Kidney capillary endothelial cell (primary cell): ENCODE measurements at places on chromosomes 7 and 10.

GRCh38 chr7:93926800-93927199 lies 5.3 kb downstream of the GNG11 start:
- DNase-seq, result no peak

GRCh38 chr10:20797290-20797689 lies 99.8 kb downstream of the NEBL start:
- no peak for DNase-seq

DNA sequence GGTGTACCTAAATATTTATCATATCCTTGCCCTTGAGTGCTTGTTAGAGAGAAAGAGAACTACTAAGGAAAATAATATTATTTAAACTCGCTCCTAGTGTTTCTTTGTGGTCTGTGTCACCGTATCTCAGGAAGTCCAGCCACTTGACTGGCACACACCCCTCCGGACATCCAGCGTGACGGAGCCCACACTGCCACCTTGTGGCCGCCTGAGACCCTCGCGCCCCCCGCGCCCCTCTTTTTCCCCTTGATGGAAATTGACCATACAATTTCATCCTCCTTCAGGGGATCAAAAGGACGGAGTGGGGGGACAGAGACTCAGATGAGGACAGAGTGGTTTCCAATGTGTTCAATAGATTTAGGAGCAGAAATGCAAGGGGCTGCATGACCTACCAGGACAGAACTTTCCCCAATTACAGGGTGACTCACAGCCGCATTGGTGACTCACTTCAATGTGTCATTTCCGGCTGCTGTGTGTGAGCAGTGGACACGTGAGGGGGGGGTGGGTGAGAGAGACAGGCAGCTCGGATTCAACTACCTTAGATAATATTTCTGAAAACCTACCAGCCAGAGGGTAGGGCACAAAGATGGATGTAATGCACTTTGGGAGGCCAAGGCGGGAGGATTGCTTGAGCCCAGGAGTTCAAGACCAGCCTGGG lies 11.4 kb downstream of the SERPINE1 start:
- peak; percentile 92 for DNase-seq

GRCh38 chr7:47724335-47724982 lies 142.5 kb upstream of the TNS3 start:
- peak; percentile 11 for DNase-seq

DNA sequence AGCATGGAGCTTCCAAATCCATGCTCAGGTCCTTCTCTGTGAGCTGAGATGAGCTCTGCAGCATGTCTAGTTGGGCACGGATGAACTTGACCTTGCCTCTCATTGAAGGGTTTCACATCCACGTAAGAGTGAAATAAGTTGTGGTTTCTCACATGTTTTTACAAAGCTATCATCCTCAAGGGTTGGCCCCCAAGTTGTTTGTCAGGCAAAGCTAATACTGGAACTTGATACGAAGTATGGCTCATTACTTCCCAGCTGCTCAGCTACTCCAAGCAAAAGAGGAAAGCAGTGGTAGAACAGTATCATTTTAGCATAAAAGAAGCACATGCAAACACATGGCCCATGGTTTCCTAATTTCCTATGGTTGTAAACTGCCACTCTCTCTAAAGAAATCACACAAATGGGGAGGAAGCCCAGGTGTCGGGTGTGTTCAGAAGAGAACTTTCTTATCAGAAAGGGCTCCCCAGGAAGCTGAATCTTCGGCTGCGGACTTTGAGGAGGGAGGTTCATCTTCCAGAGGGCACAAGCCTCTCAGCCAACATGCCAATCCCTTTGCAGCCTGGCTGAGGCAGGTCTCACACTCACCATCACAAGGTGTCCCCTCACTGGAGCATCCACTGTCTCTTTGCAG lies 45.3 kb downstream of the PDLIM1 start:
- DNase-seq, result no peak

DNA sequence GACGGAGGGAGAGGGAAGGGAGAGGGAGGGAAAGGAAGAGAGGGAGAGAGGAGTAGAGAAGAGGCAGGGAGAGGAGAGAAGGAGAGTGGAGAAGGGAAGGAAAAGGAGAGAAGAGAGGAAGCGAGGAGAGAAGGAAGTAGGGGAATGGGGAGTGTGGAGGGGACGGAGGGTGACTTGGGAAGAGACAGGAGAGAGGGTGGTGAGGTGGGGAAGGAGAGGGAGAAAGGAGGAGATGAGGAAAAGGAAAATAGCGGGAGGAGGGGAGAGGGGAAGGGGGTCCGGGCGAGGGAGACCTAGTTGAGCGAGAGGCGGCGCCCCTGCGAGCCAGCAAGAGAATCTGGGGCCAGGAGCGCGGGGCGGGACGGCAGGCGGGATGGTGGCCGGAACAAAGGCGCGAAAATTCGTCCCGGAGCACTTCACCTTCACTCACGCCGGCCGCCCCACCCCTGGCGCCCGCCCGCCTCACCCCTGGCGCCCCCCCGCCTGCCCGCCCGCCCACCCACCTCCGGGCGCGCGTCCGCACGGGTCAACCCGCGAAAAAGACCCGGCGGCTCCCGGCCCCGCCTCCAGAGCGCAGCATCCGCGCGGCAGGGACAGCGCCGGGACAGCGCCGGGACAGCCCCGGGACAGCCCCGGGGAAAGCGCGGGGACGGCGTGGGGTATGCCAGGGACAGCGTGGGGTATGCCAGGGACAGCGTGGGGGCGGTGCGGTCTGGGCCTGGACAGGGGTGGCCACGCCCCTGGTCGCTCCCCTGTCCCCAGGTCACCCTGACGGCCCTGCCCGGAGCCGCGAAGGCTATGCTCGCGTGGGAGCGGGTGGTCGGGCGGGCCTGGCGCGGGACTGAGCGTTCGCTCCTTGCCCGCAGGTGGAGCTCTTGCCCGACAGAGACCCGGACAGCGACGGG lies 4.2 kb downstream of the VSTM2A start:
- DNase-seq, result no peak

DNA sequence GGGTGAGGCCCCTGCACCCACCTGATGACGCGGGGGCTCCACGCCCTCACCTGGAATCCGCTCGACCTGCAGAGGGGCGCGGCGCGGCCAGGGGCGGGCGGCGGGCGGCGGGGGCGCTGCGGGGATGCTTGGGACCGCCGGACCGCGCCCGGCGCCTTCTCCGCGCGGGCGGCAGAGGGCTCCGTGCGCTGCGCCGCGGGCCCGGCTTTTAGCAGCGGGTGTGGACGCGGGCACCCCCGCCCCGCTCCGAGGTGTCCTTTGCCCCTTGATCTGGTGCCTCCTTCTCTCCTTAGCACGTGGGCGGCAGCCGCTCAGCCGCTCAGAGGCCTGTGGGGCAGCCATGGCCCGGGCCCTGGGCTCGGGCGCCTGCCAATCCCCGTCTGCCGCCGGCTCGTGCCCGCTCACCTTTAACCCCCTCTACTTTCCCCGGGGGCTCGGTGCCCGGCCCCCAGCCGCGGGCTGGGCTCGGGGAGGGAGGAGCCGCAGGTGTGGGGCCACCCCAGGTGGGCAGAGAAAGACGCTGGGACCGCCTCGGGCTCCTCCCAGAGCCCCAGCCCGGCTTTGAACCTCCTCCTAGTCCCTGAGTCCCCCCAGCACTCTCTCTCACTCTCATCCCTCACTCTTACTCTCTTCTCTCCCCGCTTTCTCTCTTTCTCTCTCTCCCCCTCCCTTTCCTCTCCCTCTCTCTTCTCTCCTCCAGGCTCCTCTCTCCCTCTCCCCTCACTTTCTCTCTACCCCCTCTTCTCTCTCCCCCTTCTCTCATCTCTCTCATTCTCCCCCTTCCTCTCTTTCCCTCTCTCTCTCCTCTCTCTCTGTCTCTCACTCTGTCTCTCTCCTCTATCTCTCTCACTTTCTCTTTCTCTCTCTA lies 19.7 kb upstream of the VPS37D start:
- no peak for DNase-seq

DNA sequence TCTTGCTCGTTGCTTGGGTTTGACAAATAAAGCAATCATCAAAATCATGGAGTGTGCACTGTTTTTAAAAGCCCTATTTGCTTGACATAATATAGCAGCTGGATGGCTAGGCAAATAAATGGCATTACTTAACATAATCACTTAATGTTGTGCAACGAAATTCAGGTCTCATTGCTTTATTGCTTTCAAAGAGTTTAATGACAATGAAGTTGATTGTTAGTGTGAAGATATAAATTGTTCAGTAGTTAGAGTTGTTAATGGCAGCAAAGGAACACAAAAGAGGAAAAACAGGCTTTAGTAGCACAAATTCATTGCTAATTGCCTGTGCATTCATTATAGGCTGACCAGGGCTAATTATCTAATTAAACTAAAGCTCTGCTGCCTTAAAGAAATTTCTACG lies 7.6 kb upstream of the ADO start:
- no peak for DNase-seq

GRCh38 chr10:8013006-8013405 lies 41.5 kb upstream of the GATA3 start:
- DNase-seq, result no peak
